NCI-H1092 (cell line): ENCODE measurements at places on chromosomes 1 and 21.

DNA sequence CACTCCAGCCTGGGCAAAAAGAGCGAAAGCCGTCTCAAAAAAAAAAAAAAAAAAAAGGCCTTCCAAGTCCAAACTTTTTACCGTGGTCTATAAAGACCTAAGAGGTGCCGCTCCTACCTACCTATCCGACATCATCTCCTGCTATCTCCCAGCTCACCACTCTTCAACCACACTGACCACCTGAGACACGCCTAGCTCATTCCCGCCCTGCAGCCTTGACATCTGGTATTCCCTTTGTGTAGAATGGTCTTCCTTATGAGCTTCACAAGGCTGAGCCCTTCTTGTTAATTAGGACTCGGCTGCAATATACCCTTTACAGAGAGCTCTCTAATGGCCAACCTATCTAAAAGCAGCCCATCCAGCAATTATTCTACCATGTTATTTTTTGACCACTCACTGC lies 680 bp downstream of the MAGOH start:
- DNase-seq = no peak

DNA sequence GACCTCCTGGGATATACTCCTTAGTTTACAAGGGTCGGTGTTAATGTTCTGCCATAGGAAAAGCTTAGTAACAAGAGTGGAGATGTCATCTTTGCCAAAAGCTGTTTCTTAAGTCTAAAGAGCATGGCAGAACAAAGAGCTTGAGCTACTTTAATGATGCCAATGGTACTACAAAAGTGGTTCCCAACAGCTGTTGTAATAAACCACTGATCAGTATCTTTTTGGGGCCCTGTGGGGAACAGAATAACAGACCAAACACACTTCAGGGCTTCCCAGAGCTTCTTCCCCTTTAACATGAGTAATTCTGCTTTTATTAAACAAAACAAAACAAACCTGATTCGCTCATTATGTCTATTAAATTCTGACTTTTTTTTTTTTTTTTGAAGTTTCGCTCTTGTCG lies 116.3 kb downstream of the NCAM2 start:
- peak; percentile 4 for DNase-seq

- no peak for DNase-seq
Observed at GRCh38 chr1:180646093-180646492, 14.3 kb downstream of the XPR1 start.

DNA sequence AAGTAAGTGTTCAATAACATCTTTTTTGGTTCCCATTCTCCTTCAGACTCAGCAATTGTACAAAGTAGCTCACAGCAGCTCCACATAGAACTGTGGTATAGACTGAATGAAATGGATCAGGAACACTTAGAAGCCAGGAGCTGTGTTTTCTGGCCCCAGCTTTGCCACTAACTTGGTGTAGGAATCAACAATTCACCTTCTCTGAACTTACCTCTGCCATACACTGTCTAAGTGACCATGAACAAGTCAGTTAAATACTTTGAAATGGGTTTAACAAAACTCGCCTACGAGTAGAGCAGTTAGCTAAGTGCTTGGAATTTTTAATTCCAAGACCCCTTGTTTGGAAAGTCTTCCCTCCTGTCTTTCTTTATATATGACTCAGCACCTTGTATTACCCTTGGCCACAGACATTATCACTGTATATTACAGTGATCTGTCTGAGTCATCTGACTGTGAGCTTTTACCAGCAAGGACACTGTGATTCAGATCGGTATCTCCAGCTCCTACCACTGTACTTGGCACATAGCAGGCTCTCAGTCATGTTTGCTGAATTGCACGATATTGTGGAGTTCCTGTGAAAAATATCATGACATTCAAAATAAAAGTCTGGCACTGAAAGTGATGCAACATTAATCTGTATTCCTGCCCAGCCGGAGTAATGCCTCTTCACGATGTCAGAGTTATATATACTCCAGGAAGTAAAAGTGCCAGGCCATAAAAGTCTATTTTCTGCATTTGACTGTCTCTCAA lies 101.7 kb upstream of the BEND5 start:
- no peak for DNase-seq

DNA sequence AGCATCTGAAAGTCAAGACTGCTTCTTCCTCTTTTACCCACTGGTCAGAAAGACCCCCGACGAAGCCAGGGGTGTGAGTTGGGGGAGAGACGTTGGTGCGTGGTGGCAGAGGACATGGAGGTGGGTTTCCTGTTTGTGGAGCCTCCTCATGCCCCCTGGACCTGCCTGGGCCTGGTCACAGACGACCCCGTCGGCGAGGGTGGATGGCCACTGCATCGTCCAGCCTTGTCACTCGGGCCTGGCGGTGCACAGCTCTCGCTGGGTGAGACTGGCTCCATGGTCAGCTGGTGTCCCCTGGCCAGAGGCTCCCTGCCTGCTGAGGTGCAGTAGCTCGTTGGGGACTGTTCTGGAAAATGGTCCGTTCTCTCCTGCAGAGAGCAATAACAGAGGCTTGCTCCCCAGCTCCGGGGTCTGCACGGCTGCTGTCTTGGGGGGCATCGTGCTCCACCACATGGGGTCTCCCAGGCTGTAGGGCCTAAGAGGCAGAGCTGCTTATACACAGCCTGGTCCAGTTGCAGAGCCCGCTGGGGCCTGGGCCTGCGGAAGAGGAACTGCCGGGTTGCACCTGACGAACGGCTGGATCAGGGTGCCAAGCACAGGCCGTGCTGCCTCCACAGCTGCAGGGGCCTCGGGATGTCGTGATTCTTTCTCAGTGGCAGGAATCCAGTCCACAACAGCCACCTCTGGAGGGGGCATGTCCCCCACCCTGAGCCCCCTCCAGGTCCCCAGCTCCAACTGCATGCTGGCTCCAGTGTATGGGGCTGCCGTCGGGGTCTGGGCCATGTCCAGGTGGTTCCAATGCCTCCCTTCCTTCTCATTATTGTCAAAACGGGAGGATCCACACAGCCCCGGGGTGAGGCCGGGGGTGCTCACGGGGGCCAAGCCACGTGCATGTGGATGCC lies 18.0 kb upstream of the ACTRT2 start:
- DNase-seq = no peak

GRCh38 chr1:27414091-27414490 lies 21.7 kb downstream of the GPR3 start:
- DNase-seq = no peak

- no peak for DNase-seq
Observed at GRCh38 chr1:114690148-114690547, 5.2 kb downstream of the AMPD1 start.

DNA sequence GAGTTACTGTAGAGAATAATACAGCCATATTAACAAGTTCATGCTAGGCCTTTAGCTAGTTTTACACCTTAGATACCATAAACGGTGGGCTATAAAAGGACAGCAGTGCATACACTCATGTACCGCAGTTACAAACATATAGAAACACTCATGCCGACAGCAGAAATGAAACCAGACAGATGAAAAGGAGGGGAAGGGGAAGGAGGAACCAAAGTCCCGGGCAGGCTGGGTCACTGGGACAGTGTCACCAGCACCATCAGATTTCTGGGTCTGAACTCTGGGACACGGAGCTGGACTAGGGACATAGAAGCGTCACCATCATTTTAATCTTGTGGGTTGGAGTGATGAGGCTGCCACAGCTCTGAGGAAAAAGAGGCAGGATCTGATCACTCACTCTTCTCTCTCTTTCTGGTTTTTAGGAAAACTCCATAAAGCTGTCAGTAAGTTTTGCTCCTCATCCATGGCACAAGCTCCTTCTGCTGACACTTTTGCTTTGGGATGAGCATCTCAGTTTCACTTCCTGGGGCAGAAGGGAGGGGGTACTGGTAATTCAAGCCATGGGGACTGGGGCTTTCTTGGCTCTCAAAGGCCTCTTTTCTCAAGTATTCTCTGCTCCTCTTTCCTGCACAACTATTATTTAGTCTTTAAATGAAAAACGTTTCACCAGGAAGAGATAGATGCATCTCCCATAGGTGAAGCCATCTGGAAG lies 7.8 kb upstream of the ZNF691 start:
- DNase-seq = no peak

GRCh38 chr21:32184485-32184884 lies 94.4 kb downstream of the MIS18A start:
- no peak for DNase-seq

DNA sequence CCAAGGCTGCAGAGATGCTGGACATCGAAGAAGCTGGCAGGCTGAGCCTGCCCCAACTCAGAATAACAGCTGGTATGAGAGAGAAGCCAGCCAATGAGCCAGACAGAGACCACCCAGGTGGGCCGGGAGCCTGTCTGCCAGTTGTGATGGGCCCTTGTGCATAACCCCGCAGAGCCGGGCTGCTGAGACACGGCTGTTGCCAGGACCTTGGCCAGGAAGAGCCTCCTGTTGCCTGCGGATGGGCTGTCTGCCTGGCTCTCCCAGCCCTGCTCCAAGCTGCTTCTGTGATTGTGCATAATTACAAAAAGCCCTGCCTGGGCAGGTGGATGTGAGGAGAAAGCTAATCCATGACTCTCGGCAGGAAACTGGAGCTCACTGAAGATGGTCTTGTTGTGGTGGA lies 126.5 kb downstream of the CAPN8 start:
- no peak for DNase-seq

- no peak for DNase-seq
Observed at GRCh38 chr1:156833603-156834002, 17.0 kb upstream of the SH2D2A start.

GRCh38 chr1:188462837-188463236 lies 1634.1 kb downstream of the PLA2G4A start:
- DNase-seq = no peak

DNA sequence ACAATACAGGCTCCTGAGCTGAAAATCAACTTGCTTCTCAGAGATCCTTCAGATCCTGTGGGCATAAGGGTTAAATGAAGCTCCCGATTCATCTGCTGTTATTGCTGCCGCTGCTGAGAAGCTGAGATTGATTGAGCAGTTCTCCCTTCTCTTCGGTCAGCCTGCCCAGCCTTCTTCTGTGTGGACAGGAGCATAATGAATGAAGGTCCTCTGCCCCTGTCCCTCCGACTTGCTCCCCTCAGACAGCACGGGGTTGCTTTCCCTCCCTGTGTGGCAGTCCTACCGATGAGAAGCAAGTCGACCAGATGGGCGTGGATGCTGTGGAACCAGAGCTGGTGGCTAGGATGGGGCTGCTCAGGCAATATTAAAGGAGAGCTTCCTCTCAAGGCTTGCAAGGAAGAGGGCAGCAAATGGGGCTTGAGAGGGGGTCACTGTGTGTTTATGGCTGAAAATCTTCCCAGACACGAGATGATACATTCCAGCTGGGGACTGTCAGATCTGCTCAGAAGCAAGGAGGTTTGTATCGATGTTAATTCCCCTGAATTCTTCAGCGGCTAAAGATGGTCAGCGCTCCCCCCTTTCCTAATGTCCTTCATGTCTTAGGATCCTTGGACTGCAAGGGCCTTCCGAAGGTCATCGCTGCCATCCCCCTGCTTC lies 63.9 kb upstream of the GOLT1A start:
- no peak for DNase-seq

- DNase-seq = no peak
Observed at GRCh38 chr1:27142464-27142863, 12.5 kb downstream of the SLC9A1 start.

DNA sequence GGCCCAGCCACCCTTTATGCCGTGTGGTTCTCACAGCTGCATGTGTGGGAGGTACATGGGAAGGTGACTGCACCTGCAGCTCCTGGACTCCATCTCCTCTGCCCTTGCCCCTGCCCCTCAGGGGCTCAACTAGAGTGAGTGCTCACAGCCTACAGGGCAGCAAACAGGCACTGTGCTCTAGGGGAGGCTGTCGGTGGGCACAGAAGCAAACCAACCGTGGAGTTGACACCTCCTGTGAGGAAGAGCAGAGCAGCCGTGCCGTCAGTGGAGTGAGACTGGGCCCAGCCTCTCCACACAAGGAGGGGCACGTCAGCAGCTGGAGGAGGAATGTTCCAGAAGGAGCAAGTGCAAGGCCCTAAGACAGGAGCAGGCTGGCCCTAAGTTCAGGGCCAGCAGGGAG lies 32.7 kb downstream of the BMP8A start:
- no peak for DNase-seq

GRCh38 chr1:202281316-202282024 lies 60.3 kb downstream of the UBE2T start:
- DNase-seq = no peak

DNA sequence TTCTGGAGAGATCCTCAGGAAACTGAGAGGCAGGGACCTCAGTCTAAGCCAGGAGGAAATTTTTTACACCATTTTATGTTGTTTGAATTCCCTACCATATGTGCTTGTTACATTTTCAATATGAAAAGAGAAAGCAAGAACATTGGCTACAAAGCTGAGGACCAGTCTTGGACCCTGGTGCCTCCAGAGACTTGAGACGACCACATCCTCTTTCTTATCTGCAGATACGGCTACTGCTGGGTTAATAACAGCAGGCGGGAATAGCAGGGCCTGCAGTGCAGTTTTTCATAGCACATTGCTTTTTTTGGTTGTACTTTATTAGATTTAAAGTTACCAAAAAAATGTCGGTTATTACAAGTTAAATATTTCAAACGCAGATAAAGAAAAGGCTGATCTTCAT lies 3.9 kb downstream of the KDM4A start:
- no peak for DNase-seq

DNA sequence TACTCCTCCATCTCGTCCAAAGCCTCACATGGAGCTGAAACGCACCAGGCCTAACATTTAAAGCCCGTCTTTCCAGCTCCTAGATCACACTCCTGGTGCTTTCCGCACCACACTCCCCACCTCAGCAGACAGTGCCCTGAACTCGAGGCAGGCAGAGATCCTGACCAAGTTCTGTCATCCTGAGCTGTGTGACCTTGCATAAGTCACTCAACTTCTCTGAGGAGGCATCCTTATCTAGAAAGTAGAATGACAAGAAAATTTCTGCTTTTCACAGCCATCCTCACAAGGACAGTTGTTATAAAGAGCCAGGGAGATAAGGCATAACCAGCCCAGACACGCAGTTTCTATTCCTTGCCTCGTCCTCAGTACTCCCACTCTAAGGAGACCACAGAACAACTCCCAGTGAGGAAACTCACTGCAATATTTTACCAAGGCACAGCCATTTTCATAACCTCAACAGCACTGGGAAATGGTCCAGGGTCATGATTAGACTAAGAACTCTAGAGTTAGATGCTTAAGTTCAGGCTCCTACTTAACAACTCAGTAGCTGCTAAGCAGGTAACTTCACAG lies 3.1 kb downstream of the LRP8 start:
- DNase-seq = no peak

- DNase-seq = no peak
Observed at GRCh38 chr1:180028864-180029263, 74.3 kb downstream of the CEP350 start.

GRCh38 chr1:82287556-82287955 lies 486.8 kb downstream of the ADGRL2 start:
- no peak for DNase-seq

GRCh38 chr1:159009704-159010361 lies at the start of gene IFI16:
IFI16 (plus strand) TSS chr1:159009907; CDS start chr1:159014681, 4,774 bp downstream.
- no peak for DNase-seq

DNA sequence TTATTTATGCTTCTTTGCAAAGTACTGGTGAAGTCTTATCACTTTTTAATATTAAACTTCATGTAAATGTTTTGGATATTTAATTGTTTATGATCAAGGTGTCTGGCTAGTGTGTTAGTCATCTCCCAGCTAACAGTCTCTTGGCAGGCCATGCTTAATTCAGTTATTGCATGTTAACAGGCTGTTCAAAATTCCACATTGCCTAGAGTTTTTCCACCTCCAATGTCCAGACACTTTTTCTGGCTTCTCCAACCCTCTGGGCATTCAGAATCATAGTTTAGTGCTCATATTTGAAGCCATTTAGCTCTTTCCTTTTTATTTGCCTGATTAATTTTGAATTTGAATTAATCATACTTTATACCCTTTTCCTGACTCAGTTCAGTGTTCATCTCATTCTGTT lies 69.2 kb downstream of the OLFML2B start:
- no peak for DNase-seq

- DNase-seq = no peak
Observed at GRCh38 chr1:20987831-20988825, 188.6 kb downstream of the EIF4G3 start.
